NCI-H187 treated with DMSO at 0.1 percent for 48 hours (cell line): ENCODE measurements at places on chromosomes 5 and 9.

DNA sequence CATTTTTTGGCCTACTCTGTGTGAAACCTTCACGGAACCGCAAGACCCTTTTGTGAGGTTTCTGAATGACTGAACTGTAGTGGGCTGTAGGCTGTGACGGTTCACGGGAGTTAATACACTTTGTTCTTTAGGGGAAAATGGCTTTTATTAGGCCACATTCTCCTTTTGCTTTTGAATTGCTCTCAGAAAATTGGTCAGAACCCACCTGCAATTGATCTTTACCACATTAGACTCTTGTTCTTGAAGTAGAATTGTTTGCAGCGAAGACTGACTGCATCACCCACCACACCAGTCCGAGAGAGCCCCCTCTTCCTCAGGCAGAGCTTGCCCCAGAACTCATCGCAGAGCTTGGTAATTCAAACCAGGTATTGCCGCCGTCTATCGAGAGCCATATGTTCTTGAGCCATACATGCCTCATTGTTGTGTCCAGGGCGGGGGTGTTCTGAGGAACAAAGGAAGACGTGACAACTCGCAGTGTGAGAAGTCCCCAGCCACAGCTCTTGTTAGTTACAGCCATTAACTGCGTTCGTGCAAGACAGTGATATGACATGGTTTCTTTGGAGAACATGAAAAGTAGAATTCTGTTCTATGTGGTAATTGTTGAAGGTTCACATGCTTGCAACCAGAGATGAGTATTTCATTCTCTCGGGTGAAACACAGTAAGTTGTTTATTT, 166.4 kb upstream of the OTULINL start:
- no peak for DNase-seq

DNA sequence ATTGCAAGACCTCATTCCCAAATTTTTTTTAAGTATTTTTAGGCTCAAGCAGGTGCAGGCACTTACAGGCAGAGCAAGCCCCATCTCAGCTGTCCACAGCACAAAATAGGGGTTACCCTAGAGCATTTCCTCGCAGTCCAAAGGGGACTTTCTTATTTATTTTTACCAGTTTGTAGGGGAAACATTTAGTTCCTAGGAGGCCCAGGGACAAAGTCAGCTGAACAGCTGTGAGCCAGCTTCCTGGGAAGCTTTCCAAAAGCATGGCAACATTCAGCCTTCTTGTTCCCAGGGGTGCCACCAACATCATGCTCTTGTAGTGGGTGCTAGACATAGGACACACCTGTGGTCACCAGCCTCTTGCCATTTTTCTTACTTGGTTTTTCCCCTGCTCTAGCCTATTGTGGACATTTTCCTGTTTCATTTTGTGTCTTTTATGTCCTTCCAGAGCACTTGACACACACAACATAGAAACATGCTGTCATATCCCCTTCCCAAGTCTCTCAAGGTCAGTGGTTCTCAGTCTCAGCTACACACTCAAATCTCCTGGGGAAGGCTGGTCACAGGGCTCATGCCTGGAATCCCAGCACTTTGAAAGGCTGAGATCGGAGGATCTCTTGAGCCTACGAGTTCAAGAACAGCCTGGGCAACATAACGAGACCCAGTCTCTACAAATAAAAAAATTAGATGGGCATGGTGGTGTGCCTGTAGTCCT, 38.2 kb downstream of the HAVCR1 start:
- DNase-seq: no peak

- DNase-seq: no peak
Measured at GRCh38 chr9:113514748-113515147, 51.2 kb downstream of the RGS3 start.

DNA sequence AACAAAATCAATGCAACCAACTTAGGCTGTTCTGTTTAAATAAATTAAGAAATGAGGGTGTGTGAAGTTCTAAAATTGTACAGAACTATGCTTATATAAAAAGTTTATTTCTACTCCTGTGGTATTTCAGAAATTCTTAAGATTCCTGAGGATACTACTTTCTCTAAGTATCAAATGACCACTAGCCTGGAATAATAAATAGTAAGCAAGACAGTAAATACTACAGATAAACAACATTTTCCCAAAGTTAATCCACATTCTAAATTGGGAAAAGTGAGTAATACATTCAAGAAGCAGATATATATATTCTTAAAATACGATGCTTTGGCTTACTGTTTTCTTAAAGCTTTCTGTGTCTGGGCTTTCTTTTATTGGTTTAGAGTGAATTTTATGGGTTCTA, 29.5 kb downstream of the CCNH start:
- DNase-seq: no peak

DNA sequence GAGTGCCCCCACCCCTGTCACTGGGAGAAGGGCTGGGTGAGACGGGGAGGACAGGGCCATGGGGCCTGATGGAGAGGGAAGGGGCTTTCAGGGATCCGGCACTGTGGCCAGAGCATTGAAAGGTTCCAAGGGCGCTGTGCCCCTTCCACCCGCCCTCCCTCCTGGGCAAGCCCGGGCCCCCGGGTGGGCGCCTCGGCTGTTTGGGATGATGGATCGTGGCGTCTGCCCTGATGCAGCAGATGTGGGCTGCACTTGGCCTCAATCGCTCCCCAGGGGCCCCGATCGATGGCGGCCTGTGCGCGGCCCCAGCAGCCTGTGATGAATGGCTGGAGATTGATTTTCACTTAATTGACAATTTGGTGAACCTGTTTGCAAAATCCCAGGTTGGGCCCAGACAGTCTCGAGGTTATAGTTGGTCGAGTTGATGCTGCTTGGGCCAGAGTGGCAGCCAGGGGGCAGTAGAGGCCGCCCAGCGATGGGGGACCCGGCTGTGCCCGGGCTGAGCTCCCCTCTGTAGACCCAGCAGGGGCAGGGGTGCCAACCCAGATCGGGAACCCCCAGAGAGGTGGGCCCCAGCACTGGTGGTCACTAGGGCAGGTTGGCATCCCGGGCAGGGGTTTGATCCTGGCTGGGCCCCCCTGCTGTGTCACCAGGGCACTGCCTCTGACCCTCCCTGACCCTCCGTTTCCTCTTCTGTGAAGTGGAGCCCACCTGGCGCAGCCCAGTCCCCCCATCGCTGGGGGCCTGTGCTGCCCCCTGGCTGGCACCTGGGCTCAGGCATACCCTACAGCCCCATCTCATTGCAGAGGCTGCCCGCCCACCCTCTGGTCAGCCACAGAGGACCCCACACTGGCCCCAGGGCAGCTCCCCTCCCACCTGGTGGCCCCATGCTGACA, 34.7 kb downstream of the LHX3 start:
- no peak for DNase-seq
